Central memory CD8-positive, alpha-beta T cell (primary cell): ENCODE measurements at places on chromosomes 3 and 15.

DNA sequence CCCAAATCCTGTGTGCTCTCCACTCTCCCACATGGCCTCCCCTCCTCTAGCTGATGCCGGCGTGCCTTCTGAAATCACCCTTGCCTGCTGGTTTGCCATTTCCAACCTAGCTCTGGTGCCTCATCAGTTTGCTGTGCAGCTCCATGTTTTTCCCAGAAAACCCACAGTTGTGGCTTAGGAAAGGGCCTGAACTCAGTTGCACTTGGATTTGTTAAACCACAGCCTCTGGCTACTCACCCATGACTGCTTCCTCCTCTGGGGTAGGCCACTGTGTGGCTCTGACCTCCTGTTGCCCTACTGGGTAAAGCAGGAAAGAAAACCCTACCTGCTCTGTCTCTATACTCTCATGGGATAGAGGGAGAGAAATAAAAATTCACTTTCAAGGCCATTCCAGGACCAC, 97.3 kb downstream of the DAPK2 start:
- no peak for DNase-seq

- DNase-seq = no peak
These were observed 28.4 kb downstream of the GRIP2 start for GRCh38 chr3:14511623-14512280.

GRCh38 chr15:96307856-96308394, 22.6 kb upstream of the NR2F2 start:
- no peak for DNase-seq

DNA sequence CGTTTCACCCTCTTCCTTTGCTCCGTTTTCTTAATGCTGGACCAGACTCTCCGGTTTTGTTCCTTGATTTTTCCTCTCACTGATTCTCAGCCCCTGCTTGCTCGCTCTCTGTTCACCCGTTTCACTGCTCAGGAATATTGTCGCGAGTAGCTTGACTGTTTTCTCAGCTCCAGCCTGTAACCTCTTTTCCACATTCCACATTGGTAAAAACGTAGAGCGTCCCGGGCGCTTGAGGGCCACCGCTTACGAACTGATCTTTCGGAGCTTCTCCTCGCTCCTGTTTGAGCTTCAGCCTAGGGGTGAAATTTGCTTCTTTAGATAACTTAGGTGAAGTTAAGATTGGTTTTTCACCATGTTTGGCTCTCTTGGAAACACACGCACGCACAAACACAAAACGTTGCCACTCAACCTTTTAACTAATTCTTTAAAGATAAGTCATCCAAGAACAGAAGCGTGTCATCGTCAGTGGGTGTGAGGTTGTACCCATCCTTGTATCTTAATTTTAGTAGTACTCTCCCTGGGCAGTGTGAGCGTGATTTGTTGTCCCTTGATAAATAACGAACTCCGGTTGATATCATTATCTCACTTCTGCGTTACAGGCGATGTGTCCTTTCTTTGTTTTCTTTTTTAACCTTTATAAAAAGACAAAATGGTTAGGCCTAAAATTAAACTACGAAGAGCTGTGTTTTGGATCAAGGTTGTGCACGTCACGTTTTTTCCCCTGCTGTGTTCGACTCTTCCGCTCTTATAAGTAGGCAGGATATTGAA, 1.0 kb downstream of the PAK2 start:
- DNase-seq = peak; percentile 31

GRCh38 chr15:90029024-90029423, 27.9 kb downstream of the ZNF710 start:
- no peak for DNase-seq

- no peak for DNase-seq
These were observed 59.6 kb upstream of the PPARG start for GRCh38 chr3:12229146-12229851.

- no peak for DNase-seq
These were observed 474.3 kb downstream of the NR2F2 start for GRCh38 chr15:96804754-96805153.

DNA sequence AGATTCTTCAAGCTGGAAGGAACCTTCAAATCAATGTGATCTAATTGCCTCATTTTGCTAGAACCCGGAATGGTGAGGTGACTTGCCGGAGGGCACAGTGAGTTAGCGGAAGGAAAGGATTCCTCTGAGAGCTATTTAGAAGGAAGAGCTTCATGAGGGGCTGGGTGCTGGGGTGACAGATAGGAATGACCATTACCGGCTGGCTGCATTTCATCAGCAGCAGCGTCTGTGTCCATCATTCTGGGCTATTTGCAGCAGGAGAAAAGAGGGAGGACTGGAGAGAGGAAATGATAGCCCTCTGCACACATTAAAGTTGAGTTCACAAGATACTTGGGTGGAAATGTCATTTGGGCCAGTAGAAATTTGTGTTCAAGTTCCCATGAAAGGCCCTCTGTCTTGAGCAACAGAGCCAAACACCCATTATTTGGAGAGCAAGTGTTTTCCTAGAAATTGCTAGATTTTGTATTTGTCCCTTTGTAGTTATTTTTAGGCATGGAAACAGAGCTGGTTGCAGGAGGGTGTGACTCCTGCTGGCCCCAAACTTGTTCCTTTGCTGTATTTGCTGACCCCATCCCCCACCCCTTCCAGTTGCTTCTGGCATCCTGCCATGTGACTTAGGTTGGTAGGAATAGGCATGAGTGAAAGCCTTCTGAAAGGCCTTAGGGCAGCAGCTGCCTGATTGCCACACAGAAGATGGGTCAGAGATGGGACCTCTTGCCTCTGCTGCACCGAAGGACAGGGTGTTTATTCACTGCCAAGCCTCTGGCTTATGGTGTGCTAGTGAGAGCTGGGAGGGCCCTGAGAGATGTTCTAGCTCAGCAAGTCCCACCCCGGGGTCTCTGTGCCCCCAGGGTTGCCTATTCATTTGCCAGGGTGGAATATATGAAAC, 87.5 kb upstream of the PLXNA1 start:
- no peak for DNase-seq

GRCh38 chr3:102135316-102135715, 286.0 kb downstream of the NFKBIZ start:
- DNase-seq = no peak

GRCh38 chr3:126208182-126208581, 27.8 kb upstream of the ALDH1L1 start:
- no peak for DNase-seq

DNA sequence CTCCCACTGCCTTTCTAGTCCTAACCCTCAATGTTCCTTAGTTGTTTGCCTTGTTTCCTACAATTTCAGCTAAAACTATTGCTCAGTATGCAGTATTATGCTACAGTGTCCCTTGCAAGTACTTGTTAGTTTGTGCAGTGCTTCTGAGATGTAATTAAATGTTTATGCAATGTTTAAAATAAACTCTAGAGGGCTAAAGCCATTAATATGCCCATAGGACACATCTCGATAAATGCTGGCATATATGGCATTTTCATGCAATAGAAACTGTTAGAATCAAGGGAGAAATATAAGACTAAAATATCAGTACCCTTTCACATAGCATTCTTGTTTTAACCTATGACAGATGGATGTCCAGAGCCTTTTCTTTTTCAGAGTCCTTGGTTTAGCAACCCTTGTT, 59.8 kb upstream of the ACKR4 start:
- no peak for DNase-seq

GRCh38 chr15:88208396-88208795, 48.1 kb downstream of the NTRK3 start:
- DNase-seq = no peak

GRCh38 chr3:61808526-61808925, 247.2 kb downstream of the PTPRG start:
- no peak for DNase-seq

DNA sequence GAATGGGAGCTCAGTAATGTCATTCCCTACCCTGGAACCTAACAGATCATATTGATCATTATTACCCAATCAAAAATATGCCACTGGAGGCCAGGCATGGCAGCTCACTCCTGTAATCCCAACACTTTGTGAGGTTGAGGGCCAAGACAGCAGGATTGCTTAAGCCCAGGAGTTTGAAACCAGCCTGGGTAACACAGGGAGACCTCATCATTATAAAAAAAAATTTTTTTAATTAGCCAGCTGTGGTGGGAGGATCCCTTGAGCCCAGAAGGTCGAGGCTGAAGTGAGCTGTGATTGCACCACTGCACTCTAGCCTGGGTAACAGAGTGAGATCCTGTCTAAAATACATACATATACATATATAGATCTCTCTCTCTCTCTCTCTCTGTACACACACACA, 10.2 kb downstream of the IGDCC4 start:
- DNase-seq = no peak
